Trophoblast cell (in vitro differentiated cells and primary cell): ENCODE measurements at places on chromosomes 1 and 21.

DNA sequence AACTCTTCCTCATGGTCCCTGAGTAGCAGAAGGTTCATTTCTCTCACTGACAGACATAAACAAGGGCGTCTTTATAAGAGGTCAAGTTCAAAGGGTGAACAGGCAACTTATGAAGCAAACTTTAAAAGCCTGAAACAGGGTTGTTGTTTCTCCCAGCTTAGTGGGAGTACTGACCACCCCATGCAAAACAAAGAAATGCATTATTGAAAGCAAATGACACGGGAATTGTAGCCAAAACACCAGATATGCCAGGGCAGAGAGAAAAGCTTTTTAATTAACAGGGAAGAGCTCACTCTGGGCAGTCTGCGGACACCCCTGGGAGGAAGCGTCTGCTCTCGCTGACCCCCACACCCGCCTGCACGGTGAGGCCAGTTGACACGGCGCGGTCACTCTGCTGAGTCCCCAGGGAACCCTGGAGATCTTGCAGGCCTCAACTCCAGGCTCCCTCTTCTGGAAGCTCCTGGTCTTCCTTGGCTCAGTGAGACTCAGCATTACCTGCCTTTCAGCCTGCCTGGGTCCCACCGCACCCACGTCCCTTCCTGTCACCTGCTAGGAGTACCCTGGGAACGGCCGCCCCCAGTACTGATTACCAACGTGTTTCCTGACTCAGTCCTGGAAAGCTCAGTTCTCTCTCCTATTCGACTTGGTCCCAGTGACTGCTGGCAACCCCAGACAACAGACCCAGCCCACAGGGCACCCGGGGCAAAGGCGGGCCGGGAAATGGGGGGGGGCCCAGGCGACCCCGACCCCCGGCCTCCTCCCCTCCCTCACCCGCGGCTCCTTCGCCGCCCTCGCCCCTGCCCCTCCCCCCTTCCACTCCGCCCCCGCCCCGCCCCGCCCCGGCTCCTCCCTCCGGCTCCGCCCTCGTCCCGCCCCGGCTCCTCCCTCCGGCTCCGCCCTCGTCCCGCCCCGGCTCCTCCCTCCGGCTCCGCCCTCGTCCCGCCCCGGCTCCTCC is 972 bp downstream of the CFAP410 start:
- peak; percentile 54 for DNase-seq

DNA sequence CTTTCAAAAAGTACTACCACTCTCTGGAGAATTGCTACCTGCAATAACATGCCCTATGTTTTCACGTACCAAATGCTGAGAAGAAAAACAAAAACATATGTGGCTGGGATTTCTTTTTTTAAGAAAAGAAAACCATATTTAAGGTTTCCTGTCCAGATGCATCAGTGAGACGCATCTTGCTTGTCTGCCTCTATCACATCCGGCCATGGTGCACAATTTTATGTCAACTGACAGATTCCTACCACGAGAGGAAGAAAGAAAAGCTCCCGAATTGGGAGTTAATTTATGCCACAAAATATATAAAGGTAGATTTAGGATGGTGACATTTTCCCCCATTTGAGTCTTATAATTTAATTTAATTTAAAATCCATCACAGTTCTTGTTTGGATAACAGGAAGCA is 62.3 kb upstream of the COL24A1 start:
- no peak for DNase-seq

DNA sequence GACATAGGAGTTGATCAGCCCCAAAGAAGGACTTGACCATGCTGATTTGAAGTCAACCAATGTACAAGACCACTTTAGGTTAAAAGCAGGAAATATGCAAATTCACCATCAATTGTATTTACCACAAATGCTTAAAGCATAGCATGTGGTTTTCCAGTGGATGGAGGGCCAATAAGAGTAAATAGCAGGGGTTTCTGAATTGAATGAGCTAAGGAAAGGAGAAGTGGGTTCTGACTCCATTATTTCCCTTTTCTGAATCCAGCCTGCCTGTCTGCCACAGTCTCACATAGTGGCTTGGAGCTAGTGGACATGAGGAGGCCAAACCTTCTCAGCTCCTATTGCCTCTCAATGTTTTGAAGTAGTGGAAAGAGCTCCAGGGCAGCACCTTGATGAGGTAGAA is 7.2 kb upstream of the TNFSF18 start:
- no peak for DNase-seq

- no peak for DNase-seq
Observed at GRCh38 chr1:19560480-19560879, 75.1 kb upstream of the CAPZB start.

- DNase-seq, result no peak
Observed at GRCh38 chr1:39907528-39908453, 6.1 kb upstream of the MYCL start.

- DNase-seq, result no peak
Observed at GRCh38 chr21:27429710-27430341, 462.9 kb upstream of the ADAMTS5 start.

- DNase-seq, result no peak
Observed at GRCh38 chr1:78055565-78056132, 9.9 kb downstream of the GIPC2 start.

GRCh38 chr1:38941527-38942019 is at the start of gene RHBDL2:
RHBDL2 (minus strand) TSS chr1:38941830; CDS start chr1:38919212, 22,618 bp downstream.
- no peak for DNase-seq

DNA sequence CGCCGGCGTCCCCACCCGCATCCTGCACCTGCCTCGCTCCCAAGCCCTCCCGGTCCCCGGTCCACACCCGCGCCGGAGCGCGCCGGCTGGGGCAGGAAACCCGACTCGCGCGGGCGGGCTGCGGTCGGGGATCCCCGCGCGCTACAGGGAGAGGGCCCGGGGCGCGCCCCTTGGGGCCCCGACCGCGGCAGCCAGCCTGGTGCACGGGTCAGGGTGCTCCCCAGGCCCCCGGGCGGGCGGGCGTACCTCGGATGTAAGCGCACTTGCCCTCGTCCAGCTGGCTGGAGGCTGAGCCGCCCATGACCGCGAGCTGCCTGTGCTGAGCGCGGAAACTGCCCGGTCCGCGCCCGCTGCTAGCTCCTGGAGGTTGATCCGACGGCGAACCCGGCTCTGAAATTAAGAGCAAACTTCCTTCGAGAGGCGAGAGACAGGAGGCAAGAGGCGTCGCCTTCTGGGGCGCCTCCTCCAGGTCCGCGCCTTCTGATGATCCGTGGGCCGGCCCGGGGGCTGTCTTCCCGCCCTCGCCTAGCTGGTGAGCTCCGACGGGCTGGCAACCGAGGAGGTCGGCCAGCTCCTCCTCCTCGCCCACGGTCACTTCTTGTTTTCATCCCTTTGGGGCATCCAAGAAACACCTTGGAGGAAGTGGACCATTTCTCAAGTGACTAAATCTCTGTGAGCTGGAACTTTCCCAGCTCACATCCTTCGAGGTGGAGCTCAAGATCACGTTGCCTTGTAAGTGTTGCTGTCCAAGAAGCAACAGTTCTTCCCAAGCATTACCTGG is at the start of gene NIBAN1:
TSS of gene NIBAN1 (minus strand) at position 453 of the 781 bp plus-strand sequence. CDS start at position 301, 152 bp downstream.
- no peak for DNase-seq

- DNase-seq, result peak; percentile 63
Observed at GRCh38 chr1:119374208-119374874, 5.8 kb downstream of the HAO2 start.

DNA sequence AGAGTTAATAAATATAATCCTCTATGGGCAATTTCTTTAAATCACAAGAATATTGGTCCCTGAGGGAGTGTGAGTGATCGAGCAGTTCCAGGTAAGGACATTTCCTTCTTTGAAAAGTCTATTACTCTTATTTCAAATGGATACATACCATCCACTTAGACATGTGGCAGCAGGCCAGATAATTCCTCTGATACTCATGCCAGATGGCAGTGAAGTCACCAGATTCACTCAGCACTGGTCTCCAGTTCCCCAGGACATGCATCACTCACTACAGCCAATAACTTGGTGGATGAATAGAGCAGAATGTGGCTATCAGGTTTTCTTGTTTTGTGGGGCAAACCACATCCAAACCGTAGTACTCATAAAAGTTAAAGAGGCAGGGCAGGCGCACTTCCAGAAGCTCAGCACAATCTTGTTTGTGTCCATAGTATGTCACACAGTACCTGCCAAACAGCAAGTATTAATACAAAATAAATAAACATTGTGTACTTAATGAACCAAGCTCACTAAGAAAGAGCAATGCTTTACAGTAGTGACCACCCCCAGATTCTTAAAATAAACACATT is 74.2 kb upstream of the CD53 start:
- no peak for DNase-seq

DNA sequence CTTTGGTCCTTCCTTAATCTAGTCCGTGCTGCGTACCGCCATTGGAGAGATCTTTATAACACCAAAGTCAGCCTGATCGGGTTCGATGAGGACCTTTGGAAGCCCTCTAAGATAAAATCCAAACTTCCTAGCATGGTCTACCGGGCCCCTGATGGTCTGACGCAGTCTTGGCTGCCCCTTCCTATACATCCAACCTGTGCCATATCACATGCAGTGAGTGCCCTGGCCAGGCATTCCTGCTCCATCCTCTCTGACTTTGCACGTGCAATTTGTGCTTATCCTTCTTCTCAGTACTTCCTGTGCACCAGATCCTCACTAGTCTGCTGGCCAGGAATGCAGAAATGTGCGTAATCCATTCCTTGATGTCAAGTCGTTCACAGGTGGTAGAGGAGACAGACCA is 45.6 kb downstream of the CFAP57 start:
- DNase-seq, result no peak

DNA sequence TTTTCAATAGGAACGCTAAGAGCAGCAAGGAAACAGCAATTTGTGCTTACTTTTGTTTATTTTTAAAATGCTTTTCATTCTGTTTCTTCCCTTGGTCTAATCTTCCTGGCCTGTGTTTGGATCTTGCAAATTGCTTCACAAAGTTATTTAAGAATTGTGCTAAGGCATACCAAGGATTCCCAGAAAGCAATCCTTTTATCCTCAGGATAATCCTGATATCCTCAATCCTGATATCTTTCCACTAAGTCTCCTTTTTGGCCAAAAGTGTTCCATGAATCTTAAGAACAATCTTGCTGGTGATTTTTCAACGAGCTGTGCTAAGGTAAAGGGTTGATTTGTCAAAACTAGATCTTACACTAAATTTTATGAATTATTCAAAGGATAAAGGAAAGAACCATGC is 1577.9 kb downstream of the PLA2G4A start:
- DNase-seq, result peak; percentile 15

DNA sequence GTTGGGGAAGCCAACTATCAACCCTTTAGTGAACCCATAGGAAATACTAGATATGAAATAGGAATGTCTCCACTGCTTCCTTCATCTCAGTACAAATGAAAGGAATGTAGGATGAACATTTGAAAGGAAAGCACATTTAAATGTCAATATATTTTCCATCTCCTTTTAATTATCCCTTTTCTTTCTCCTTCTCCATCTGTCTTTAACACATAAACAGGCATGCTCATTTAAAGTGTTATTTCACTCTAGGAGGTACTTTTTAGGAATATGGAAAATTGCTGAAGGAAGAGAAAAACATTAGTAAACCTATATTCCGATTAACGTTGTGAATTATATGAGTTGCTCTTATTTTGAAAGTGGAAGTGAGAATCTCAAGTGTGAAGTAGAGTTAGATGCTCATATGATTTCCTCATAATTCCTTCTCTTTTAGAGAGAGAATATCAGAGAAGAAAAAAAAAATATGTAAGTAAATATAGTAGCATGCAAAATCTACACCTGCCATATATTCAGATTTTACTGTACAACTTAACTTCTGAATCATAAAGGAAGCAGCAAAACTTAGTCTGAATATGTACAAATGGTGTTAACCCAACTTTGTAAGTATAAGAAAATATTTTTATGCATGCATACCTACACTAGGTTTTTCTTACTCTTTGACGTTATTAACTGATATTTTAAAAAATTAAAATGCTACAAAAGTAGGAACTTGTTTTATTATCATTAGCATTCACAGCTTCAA is 406.9 kb upstream of the B3GALT2 start:
- DNase-seq, result no peak
